NCI-H1092 (cell line): ENCODE measurements at places on chromosomes 4 and X.

GRCh38 chr4:27101126-27101525 lies 240.5 kb downstream of the STIM2 start:
- DNase-seq: no peak

- no peak for DNase-seq
These were observed 285.0 kb downstream of the SHOX start for GRCh38 chrX:915427-916229.

GRCh38 chr4:70225824-70226223 lies at the start of gene FDCSP:
FDCSP (plus strand) TSS chr4:70226124; CDS start chr4:70231195, 5,071 bp downstream.
- no peak for DNase-seq

DNA sequence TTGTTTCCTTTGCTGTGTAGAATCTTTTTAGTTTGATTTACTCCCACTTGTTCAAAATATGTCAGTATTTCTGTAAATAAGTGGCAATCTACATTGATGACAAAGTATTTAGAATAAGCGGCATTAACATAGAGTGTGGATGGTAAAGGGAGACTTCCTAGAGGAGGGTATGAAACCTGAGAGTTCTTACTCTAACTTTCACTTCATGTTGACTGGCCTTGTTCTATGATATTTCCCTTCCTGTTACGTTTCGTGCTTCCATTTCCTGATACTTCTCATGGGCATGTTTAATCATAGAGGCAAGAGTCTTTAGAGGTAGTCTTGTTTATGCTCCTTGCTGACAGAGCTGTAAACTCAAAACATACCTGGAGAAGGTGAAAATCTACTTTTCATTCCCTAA lies 408.9 kb downstream of the GLUD2 start:
- no peak for DNase-seq

GRCh38 chr4:184103527-184104264 lies 114.0 kb downstream of the ENPP6 start:
- DNase-seq: no peak

DNA sequence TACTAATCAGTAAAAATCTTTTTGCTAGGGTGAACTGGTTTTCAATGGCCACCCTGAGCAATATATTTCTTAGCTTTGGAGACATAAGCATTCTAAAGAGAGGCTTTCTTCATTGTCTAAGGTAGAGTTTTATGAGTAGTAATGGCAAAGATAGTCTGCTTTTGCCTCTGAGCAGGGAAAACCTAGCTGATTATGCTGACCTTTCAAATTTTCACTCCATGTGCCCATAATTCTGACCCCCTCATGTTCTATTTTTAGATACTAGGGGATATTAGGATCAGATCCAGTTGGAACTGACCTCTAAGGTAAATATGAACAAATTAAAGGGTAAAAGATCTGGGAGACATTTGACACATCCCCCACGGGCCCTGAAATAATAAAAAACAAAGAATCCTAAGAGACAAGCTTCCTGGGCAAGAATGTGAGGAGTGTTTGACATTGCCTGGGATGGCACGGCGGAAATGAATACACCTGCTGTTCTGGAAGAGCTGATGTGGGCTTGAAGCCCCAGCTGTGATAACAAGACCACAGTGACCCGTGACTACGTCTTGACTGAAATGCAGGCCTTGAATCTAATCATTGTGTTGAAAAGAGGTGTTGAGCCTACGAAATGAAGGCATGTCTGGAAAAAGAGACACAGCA lies 392.1 kb upstream of the FRG1 start:
- DNase-seq: no peak

DNA sequence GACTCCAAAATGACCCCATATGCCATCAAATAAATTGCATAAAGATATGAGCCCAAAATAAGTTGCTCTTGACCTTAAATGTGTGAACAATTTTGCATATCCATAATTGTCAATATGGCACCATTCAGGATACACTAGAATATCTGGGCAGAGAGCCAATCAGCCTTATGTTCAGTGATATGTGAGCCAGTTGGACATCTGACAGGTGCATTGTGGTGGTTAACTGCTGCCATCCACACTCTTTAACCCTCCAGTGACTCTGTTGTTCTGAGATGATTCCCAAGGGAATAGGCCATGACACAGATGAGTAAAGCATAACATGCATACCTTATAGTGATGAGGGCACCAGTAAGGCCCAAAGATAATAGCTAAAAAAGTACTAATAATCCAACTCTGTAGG lies 500.1 kb downstream of the PCDH18 start:
- DNase-seq: peak; percentile 95

GRCh38 chr4:93731456-93731855 lies 97.1 kb upstream of the ATOH1 start:
- no peak for DNase-seq

GRCh38 chrX:154355776-154356140 lies 18.7 kb downstream of the FLNA start:
- DNase-seq: no peak

- DNase-seq: no peak
These were observed 147.0 kb upstream of the NOCT start for GRCh38 chr4:138868562-138868961.

GRCh38 chrX:48890296-48890925 lies 7.2 kb downstream of the TIMM17B start:
- DNase-seq: no peak

DNA sequence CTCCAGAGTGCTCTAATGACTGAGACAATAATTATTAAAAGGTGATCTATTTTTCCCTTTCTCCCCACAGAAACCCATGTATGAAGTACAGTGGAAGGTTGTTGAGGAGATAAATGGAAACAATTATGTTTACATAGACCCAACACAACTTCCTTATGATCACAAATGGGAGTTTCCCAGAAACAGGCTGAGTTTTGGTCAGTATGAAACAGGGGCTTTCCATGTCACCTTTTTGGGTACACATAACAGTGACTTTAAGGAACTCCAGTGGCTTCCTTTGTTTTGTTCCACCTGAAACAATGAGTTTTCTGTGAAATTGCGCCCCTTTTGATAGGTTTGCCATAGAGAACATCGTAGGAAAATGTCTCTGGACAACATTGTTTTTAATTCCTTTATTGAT lies 69.6 kb downstream of the KIT start:
- no peak for DNase-seq

DNA sequence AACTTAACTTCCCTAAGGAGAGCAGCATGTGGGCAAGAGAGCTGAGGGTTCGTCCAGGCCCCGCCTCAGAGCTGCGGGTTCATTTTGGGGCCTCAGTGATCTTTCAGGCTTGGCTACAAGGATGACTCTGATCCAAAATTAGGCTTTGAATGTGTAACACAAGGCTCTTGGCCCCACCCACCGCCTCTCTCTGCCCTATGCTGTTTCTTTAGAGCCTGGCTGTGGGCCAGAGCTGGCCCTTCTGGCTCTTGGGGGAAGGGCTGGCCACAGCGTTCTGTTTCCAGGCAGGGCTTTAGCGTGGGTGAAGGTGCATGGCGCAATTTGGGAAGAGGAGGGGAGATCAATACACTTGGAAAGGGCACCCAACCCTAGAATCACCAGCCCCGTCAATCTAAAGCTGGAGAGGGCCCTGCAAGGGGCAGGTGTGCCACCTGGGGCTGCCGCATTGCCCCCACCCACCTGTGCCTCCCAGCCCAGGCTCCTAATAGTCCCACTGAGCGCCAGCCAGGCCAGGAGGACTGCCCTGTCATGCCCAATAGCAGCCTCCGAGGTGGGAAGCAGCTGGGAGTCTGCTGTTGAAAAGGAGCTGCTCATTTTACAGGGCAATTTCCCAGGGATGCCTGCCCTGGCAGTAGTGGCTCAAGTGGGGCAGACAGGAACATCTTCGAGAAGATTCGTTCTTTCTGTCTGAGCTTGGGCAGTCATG lies 84.5 kb upstream of the MAML3 start:
- DNase-seq: peak; percentile 96

GRCh38 chr4:5079581-5079980 lies 28.3 kb downstream of the STK32B start:
- no peak for DNase-seq

DNA sequence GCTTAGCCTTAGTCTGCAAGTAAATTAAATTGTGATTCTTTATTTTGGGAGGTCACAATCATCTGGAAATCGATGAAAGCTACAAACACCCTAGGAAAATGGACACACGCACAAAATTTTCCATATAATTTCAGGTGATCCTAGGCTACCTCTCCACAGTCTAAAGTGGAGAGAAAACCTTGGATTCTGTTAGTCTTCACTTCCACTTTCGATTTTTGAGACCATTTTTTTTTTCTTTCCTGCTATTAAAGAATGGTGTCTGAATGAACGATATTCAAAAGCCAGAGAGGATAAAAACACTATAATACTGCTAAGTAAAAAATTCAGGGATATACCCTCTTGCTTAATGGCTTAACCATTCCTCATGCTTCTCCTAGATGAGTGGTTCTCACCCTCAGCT lies 1.7 kb downstream of the FBXL5 start:
- no peak for DNase-seq

GRCh38 chr4:47646372-47646771 lies 161.3 kb downstream of the ATP10D start:
- no peak for DNase-seq
